ENCODE measurements at places on chromosomes 2 and 18.

- no peak for DNase-seq
Measured at GRCh38 chr2:33275689-33276444, 200.6 kb upstream of the RASGRP3 start.

DNA sequence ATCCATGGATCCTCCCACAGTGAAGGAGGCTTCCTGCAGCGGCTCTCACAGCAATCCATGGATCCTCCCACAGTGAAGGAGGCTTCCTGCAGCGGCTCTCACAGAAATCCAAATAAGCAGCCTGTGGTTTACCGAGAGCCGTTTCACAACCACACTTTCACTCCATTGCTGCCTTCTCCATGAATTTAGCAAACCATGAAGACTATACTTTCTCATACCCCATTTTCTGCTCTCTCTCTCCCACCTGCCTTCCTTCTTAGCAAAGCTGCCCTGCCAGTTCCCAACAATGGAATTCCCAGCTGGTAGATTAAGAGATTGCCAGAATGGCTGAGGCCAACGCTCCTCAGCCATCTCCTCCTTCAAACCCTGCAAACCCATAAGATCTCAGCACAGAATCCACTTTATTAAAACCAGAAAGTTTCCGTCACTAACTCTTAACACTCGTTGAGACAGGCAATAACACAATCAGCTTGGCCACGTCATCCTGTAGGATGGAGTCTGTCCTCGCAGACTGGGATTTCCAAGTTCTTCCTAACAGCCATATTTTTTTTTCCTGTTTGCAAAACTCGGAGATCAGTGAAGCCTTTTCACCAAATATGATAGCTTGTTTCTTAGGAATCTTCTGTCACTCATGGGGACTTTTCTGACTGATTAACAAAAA lies 162.2 kb downstream of the PXDN start:
- DNase-seq: no peak

GRCh38 chr2:234533626-234534025 lies 36.7 kb upstream of the ARL4C start:
- DNase-seq: peak; percentile 58

GRCh38 chr2:8327371-8328100 lies 354.3 kb upstream of the ID2 start:
- no peak for DNase-seq

GRCh38 chr2:151619337-151619989 lies 114.8 kb downstream of the NEB start:
- no peak for DNase-seq

DNA sequence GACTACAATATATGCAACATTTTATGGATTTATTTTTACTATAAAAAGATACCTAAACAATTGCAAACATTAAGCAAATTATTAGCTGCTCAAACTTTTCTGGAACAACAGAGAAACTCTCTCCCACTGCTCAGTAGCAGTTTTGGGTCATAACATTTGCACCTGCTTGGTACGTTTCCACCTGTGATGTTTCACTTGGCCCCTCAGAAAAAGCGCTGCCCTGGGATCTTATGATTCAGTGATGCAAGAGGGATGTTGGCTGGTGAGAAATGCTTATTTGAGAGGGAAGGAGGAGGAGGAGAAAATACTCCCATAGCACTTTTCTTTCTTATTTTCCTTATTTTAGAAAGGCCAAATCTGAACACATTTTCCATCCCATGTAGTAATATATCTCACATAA lies 9.2 kb downstream of the IRS1 start:
- no peak for DNase-seq

DNA sequence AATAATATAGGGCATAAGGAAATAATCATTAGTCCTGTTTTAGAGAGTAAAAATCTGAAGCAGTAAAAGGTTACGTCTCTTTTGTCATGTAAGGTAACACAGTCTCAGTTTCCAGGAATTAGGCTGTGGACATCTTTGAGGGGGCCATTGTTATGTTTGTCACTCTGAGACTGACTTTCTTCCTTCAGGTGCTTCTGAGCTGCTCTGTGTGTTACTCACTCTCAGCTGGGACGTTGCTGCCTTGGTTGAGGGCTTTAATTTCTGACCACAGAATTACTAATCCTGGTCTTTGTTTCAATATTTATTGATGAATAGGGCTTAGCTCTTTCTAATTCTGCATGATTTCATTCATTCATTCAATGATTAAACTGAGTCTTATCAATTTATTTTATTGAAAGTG lies 55.9 kb upstream of the SLC38A11 start:
- DNase-seq: no peak

GRCh38 chr2:238091436-238092060 lies 8.6 kb upstream of the ESPNL start:
- DNase-seq: no peak

DNA sequence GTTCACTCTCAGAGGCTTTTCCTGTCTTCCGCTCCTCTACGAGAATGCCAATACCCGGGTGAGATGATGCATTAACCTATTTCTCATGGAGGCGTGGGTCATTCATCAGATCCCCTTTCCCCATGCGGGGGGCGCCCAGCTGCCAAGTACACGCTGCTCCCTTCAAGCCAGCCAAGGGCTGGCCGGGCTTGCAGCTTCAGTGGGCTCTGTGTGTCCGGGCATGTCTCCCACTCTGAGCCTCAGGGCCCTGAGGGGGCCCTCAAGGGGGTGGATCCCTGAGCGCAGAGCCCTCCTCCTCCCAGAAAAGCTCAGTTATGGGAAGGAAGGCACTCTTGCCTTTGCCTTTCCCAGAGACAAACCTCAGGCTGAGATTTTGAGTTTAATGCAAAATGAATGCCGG lies 431.8 kb upstream of the MYT1L start:
- no peak for DNase-seq

GRCh38 chr2:106833256-106833655 lies 52.7 kb downstream of the ST6GAL2 start:
- no peak for DNase-seq

GRCh38 chr18:48390641-48391040 lies 18.5 kb downstream of the ZBTB7C start:
- no peak for DNase-seq

GRCh38 chr2:160425434-160426151 lies 68.0 kb downstream of the RBMS1 start:
- peak; percentile 79 for DNase-seq

DNA sequence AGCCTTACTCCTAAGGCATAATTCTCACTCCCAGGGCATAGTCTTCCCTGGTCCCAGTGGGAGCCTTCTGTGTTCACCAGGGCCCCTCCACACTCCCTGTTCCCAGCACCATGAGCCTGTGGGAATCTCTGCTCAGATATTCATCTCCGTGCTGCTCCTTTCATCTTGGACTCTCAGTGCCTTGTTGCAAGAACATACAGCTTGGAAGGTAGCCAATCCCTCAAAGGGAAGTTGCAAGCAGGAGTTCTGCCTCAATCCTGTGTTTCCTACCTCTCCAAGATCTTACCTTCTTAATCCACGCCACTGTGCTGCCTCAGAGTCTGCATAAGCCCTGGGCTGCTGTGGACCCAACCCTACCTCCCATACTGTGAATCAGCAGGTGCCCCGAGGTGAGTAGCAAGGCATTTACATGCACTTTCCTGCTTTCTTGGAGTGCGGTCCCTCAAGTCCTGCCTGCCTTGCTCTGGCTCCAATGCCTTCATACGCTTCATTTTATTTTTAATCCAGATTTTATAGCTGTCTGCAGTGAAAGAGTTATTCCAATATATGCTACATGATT lies 413.8 kb upstream of the RAB6C start:
- DNase-seq: no peak

- DNase-seq: no peak
Measured at GRCh38 chr18:41060967-41061366, 894.1 kb upstream of the PIK3C3 start.

DNA sequence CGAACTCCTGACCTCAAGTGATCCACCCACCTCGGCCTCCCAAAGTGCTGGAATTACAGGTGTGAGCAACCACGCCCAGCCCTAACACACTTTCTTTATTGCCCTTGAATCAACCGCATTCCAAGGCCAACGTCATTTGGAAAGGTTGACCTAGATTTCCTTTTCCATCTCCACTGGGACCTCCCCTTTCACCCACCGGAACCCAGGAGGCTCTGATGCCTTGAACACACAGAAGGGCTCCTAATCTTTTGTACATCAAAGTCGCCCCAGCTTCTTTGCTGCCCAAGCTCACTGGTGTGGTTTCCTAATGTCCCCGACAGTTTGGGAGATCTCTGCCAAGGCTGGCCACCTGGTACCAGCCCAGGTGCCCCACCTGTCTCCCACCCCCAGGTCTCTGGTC lies 46.2 kb upstream of the CAB39 start:
- no peak for DNase-seq

DNA sequence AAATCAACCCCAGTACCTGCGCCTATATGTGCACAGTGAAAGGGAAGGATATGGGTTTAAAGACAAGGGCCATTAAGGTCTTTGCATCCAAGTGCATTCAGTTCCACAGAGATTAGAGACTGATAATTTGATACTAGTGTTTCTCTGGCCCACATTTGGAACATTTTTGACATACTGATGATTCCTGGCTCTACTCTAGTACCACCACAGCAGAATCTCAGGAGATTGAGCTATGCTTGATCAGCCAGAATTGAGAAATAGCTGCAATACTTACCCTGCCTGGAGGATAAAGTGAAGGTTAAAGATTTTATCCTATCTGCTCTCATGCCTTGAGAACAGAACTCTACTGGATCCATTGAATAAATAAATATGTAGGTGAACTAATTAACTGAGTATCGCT lies 1267.8 kb downstream of the SUCLG1 start:
- DNase-seq: no peak
